ENCODE measurements at places on chromosomes 12 and 14.

DNA sequence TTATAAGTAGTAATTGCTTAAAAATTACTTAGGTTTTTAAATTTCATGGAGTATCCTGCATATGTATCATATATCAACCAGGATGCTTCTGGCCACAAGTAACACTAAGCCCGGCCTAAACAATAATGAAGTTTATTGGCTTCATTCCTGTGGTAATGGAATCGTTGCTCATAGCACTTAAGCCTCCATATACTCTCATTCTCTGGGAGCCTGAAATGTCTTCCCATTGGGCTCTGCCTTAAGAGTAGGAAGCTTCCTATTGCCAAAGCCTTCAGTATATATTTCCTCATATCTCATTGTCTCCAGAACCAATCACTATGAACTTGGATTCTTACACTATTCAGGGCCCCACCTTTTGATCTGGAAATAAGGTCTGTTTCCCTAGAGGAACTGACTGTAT, 83.8 kb upstream of the DNM1L start:
- DNase-seq = no peak

DNA sequence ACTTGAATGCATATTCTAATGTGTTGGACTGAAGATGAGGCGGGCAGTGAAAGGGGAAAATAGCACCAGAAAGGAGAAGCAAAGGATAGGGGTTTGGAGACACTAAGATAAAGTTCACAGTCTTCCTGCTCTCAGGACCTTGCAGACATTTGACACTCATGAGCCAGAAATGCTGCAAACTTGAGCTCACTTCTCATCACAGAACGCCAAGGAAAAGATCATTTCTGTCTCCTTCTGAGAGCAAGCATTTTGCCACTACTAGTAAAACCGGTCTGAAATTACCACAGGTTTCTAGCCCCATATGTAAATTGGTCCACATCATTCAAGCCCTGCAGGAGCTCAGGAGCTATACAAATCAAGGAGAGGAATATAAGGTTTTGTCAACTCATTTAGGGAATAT, 44.6 kb upstream of the ANO2 start:
- DNase-seq = no peak

- no peak for DNase-seq
Measured at GRCh38 chr14:98293576-98293975, 978.4 kb downstream of the BCL11B start.

DNA sequence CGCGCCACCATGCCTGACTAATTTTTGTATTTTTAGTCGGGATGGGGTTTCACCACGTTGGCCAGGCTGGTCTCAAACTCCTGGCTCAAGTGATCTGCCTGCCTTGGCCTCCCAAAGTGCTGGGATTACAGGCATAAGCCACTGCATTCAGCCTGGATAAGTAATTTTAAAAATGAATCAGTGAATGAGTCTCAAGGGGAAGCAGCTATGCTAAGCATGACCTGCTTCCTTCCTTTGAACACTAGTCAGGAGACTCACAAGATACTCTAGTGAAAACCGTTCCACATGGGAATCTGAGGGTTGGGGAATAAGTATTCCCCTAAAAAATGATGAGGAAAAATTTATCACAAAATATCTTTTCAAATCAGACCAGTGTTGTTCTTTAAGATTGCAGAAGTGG, 10.7 kb upstream of the FAM234B start:
- no peak for DNase-seq

- DNase-seq = no peak
Measured at GRCh38 chr14:44030831-44031383, 476.2 kb downstream of the FSCB start.

GRCh38 chr14:40757376-40757950, 849.2 kb upstream of the LRFN5 start:
- no peak for DNase-seq

GRCh38 chr14:90301668-90302090, 30.1 kb downstream of the NRDE2 start:
- no peak for DNase-seq

GRCh38 chr12:25801734-25802133, 156.7 kb upstream of the RASSF8 start:
- DNase-seq = no peak

- DNase-seq = no peak
Measured at GRCh38 chr14:104169699-104170479, 31.5 kb downstream of the KIF26A start.

DNA sequence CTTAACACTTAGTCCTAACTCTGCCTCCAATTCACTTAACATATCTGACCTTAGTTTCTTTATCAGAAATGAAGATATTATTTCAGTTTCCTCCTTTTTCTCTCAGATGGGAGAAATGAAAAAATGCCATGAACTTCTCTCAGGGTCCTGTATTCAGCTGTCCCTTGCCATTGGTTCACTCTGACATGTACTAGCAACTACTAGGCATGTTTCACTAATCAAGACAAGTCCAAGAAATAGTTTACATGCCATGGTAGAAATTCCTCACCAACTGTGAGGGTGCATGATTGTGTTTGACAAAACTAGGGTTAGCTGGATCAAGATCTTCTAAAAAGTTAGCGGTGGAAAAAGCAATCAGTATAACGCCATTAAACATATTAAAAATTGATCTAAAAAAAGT, 7.0 kb upstream of the ATXN7L3B start:
- no peak for DNase-seq

DNA sequence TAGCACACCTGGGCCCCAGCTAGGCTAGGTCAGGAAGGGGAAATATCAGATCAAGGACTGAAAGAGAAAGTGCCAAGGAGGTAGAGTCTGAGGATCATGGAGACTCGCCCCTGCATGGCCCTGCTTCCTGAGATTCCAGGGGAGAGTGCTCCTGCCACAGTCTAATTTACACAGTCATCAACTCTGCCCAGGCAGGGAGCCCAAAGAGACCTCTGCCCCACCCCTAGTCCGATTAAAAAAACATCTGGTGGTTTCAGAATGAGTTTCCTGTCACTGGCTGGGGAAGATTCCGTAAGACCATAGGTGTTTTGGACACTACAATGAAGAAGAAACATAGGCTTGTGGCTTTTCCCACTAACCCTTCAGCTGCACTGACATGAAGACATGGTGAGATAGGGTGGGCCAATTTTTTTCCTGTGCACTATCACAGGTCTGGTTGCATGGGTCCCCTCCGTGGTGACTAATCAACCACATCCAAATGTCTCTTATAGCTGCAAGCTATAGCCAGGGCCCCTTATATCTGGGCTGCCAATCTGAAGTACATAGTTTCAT, 31.5 kb upstream of the GZMB start:
- DNase-seq = peak; percentile 15

DNA sequence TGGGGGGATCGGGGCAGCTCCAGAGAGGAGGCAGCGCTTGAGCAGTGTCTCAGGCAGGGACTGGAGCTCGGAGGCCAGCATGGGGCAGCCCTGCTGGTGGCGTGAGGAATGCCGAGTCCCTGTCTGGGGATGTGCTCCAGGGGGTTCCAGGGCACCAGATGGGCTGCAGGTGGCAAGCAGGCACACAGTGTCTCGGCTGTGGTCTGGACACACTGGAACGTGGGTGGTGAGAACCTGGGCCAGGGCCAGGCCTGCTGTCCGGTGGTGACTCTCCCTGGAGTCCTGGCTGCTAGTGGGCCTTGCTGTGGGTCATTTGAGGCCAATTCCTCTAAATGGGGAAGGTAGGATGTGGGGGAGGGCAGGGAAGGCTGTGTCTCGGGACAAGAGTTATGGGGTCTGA, 199.4 kb upstream of the RTL1 start:
- no peak for DNase-seq

GRCh38 chr14:77076113-77076631, 21.9 kb upstream of the CIPC start:
- no peak for DNase-seq

DNA sequence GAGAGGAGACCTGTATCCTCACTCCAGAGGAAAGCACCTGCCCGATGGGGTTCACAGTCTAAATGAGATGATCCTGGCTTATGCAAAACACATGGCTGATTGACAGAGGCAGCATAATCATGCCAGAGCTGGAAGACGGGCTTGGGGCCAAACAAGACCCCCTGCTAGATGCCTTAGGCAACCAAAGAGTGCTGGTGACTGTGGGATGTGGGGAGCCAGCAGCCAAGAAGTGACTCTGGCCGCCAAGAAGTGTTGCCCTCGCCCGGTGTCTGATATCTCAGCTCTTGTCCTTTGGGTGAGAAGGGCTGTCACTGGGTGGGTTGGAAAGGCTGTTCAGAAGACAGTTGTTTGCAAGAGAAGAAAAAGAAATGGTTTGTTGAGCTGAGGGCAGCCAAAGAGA, 56.7 kb downstream of the PLEKHG3 start:
- DNase-seq = no peak

DNA sequence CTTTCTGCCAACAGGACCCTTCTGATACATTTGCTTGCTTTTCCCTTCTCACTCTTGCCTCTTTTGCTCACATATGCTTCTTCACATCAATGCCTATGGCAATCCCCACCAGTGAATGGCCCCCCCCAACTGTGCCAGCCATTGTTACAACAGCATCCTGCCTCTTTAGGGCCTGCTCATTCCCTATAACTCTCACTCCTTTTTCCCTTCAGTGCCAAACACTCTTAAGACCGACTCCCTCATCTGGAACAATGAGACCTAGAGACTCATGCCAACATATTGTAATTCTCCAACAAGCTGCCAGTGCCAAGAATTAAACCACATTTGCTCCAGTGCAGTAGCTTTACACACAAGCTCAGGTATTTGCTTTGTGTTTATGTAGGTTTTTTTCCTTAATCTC, 189.0 kb downstream of the SOX5 start:
- DNase-seq = no peak

GRCh38 chr12:68148261-68148951, 11.1 kb downstream of the IFNG start:
- DNase-seq = no peak

- DNase-seq = no peak
Measured at GRCh38 chr14:49526101-49526500, 60.1 kb downstream of the RPS29 start.

DNA sequence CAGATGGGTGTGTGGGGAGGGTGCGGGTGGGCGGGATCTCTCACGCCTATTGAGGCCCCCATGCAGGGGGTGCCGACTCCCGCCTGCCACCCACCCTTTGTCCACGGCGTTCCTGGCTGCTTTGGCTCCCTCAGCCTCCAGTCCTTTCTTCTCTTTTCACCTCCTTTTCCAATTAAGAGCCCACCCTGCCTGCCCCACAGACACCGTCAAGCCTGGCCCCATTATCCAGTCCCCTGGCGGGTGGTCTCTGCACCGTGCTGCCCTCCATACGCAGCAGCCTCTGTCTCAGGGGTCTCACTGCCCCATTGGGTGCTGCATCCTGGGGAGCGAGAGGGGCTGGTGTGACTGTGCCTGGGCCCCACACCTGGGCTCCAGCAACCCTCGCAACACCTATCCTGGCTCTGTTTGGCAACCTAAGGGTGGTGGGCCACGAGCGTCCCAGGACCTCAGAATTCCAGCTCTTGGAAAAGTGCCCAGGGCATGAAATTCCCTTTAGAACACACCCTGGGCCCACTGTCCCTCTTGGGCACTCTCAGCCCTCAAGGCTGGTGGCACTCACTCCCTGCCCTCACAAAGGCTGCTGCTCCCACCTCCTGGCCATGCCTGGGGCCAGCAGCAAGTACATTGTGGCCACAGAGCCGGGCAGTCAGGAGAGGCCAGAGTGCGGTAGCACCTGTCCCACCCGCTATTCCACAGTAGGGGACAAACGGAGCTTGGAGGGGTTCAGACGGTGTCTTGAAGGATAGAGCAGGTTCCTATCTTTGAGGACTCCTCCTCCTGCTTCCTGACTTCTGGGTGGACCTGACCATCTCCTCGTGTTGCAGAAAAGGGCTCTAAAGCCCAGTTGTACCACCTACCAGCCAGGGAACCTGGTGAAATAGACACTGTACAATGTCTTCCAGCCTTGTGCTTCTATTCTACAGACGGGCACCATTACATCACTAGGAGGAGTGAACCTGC, 114.1 kb downstream of the KIF26A start:
- DNase-seq = no peak

DNA sequence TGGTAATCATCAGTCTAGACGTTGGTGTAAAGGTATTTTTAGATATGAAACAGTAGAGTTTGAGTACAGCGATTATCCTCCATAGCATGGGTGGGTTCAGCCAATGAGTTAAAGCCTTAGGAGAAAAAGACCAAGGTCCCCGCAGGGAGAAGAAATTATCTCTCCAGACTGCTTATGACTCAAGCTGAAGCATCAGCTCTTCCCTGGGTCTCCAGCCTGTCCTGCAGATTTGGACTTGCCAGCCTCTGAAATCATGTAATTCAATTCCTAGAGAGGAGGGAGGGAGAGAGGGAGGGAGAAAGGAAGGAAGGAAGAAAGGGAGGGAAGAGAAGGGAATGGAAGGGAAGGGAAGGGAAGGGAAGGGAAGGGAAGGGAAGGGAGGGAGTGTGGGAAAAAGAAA, 12.0 kb upstream of the DTX1 start:
- no peak for DNase-seq

- no peak for DNase-seq
Measured at GRCh38 chr12:114888448-114888847, 204.5 kb upstream of the TBX3 start.

GRCh38 chr12:88723219-88723618, 142.9 kb upstream of the KITLG start:
- no peak for DNase-seq

GRCh38 chr12:85279449-85280164, 413 bp upstream of the ALX1 start:
- no peak for DNase-seq

DNA sequence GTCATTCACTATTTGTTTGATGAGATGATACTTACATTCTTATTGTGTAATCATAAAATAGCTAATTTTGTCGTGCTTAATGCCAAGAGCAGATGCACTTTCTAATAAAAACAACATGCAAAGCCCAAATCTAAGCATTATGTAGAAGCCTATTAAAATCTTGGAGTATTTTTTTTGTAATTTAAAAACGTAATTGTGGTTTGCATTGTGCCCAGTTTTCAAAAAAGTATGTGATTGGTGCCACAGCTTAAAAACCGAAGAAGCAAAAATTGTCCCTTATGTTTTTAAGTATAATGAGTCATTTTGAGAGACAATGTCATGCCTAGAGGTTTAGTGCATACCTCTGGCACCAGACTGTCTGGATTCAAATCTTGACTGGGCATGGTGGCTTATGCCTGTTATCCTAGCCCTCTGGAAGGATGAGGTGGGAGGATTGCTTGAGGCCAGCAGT, 464.8 kb upstream of the RGS6 start:
- no peak for DNase-seq

DNA sequence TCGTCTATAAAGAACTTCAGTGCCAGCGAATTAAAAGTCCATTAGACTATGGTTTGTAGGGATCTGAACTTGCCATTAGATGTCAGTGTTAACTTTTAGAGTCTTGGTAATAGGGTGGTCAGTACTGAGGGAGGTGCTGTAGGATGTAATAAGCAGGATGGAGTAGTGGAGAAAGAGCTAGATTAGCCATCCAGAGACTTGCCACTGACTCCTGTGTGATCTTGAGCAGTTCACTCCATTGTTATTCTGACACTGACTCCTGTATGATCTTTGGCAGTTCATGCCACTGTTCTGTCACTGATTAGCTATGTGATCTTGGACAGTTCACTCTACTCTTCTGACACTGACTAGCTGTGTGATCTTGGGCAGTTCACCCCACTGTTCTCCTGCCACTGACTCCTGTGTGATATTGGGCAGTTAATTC, 133.6 kb downstream of the TTLL5 start:
- no peak for DNase-seq
